ENCODE measurements at places on chromosomes 4 and X.

- DNase-seq = no peak
Observed at GRCh38 chr4:172168888-172169287, 355.7 kb downstream of the GALNTL6 start.

GRCh38 chr4:53059871-53060270 is 197.8 kb downstream of the RASL11B start:
- DNase-seq = no peak

DNA sequence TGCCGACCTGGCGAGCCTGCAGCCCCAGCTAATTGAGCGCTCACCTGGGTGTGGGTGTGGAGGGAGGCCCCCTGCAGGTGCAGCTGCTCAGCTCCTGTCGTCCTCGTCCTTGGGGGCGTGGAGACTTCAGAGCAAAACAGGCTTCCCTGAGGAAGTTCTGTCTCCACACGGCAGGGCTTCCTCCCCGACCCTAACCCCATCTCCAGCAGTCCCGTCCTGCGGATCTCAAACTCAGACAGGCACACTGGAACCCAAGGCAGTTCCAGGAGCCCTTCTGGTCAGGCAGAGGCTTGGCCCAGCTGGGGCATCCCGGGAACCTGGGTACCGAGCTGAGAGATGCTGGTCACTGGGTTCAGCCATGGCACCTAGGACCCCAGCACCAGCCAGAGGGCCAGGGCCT is 24.4 kb downstream of the TACC3 start:
- no peak for DNase-seq

DNA sequence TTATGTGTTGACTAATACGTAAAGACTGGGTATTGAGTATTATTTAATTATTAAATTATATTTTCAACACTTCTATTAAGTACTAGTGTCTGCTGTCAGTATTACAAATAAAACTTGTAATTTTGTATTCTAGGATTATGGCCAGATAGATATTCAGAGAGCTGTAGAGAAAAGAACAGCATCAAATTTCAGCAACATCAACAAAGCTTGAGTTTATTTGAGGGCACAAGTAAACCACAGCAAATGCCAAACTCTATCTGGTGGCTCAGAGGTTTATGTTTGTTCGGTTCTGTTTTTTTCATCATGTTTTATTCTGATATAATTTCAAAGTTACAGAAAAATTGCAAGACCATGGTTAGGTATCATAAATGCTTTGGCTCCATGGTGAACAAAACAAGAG is 1530.5 kb downstream of the PCDH18 start:
- no peak for DNase-seq

DNA sequence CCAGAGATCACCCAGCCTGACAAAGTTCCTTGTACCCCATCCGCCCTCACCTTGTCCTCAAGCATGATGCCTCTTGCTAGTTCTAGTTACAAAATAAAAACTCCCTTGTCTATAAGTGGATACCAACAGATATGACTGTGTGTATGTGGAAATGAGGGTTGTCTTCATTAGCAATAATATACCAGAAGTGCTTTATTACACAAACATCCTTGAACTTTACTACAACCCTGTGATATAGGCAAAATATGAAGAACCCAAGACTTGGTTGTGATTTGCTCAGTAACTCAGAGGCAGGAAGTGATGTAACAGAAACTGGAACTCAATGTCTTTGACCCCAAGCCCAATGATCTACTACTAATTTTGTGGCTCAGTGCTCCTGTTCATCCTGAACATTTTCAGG is 97.6 kb downstream of the AKAP4 start:
- DNase-seq = no peak

DNA sequence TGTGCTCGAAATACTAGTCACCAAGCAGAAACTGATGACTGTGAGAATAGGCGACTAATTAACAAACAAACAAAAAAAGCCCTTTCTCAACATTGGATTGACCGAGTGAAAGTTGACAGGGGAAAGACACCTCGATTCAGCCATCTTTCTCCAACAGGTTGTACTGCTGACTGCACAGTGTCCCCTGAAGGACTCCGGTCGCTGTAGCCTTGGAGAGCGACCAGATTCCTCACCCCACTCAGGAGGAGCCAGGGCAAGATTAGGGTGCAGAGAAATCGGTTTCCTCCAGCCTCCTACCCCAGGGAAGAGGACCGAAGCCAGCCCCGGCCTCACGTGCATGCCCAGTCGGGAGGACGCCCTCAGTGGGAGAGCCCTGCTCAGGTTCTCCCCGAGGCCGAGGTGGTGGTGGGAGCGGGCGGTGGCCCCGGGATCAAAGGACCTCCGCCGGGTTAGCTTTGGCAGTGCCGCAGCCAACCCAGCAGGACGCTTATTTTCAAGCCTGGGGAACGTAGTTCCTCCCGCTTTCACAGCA is 1.1 kb upstream of the RAP1GDS1 start:
- DNase-seq = peak; percentile 16

GRCh38 chr4:1246901-1247863 is 1.7 kb downstream of the CTBP1 start:
- peak; percentile 1 for DNase-seq

GRCh38 chr4:1983846-1984405 is 24.8 kb downstream of the NELFA start:
- DNase-seq = no peak
